ENCODE measurements at places on chromosomes 5 and 9. TPM values are rescaled to one million over a fixed set of nuclear protein-coding genes. Genes with fewer than 3 reads are reported as not detected.

GRCh38 chr9:134040781-134041648 lies 15.7 kb downstream of the BRD3OS start:
- DNase-seq: no peak

- no peak for DNase-seq
These were observed 72.6 kb downstream of the MYO10 start for GRCh38 chr5:16863469-16863946.

Gene SEMA6A
- total RNA-seq: 25.0 TPM

DNA sequence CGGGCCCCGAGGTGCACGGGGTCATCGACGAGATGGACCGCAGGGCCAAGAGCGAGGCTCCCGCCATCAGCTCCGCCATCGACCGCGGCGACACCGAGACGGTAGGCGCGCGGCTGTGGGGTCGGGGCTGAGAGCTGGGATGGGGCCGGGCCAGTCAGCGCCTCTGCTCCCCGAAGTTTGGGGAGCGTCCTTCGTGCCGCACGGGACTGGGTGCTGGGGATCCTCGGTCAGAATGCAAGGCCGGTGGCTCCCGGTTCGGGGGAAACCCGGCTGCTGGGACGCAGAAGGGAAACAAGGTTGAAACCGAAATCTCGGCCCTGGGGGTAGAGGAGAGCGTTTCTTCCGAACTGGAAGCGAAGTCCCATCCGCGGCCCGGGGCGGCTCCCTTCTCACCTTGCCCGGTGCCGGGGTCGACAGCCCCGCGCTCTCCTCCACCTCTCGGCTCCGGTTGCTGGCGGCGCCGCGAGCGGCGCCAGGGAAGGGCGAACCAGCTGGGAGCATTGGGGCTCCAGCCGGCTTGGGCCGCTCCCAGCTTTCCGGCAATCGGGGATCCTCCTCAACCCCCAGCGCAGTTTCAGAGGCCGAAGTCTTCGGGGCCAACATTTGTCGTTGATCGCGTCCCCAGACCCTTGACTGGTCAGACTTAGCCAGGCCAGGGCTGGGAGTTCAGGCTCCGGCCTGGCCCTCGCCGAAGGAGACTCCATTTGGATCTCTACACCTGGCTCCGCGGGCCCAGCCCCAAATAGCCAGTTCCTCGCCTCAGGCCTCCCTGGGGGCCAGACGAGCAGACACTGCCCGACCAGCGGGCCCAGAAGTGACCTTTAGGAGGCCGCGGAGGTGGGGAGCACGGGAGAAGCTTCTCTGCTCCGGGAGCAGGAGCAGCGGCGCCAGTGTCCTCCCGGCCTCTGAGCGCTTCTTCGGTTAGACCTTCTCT lies 1.1 kb downstream of the LHX2 start:
- no peak for DNase-seq

DNA sequence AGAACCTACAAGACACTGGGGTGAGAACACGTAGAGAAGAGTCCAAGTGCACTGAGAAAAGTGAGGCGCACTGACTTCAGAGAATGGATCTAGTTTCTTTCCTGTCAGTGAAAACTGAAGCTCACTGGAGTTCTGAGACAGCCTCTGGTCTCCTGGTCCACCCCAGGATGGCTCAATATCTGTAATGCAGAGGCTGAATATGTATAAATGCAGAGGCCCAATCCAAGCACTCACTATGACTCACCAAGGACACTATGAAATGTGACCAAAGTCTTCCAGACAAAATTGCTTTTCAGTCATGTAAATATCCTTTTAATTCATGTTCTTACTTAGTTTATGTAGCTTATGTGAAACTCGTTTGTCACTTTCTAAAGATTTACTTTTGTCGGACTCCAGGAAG lies 53.8 kb downstream of the NFIB start:
- DNase-seq: no peak

Gene MYOZ3
- total RNA-seq: not detected

- peak; percentile 78 for DNase-seq
These were observed 85.1 kb downstream of the FGF1 start for GRCh38 chr5:142600611-142601358.

Gene SPATA31E1
- total RNA-seq: not detected

- DNase-seq: no peak
These were observed 141.6 kb upstream of the SPEF2 start for GRCh38 chr5:35476036-35476435.

DNA sequence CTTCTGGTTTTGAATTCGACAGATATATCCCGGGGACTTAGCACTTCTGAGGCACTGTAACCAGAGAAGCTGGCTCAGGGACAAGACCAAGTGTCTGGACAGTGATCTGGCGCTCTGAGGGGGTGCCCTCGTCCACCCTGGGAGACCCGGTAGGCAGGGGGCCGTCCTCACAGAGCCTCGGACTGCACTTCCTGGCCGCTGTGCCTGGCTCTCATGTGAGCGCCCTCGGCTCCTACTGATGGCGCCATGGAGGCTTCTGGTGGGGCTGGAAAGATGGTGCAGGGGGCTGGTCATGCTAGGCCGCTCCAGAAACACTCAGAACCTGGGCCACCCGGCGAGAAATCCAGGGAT lies 18.8 kb upstream of the SLC6A3 start:
- DNase-seq: no peak

- no peak for DNase-seq
These were observed 160.5 kb downstream of the BNC2 start for GRCh38 chr9:16709924-16710323.

Gene F12
- not detected for total RNA-seq

Gene SV2C
- total RNA-seq: 0.68 TPM

GRCh38 chr9:24044576-24044975 lies 218.5 kb upstream of the ELAVL2 start:
- DNase-seq: no peak

GRCh38 chr9:87594194-87594593 lies 96.5 kb downstream of the DAPK1 start:
- DNase-seq: no peak

Gene ZNF474
- not detected for total RNA-seq

Gene F2RL1
- total RNA-seq: 0.27 TPM

Gene PCDHGA3
- 2.5 TPM for total RNA-seq

Gene FIBCD1
- total RNA-seq: not detected

Gene PCDHGB3
- total RNA-seq: 9.2 TPM

DNA sequence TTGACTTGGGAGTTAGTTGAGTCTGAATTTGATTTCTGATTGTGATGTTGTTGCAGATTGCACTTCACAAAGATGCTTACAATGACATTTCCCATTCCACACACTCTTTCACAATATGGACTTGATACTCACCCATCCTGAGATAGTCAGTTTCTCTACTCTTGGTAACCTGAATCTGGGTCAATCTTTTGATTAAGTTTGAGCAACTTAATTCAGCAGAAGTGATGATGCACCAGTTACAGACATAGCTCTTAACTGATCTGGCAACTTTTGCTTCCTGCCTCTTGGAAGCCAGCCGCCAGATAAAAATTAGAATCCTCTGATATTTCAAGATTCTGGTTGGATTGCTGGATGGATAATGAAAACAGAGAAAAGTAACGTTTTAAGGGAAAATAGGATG lies 79.7 kb upstream of the OSMR start:
- DNase-seq: no peak

DNA sequence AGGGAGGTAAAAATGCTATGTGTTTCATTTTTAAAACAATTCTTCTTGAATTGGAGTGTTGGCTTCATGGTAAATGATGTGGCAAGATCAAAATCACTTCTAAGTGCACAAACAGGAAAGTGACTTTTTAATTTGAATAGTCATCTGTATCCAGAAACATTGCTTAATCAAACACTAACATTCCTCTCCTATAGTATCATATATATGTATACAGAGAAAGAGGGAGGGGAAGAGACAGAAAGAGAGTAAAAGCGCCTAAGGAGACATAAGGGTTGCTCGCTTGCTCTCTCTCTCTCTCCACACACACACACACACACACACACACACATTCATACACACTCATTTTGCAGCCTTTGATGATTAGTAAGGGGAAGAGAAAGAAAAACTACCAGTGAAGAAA lies 95.4 kb upstream of the PRDM9 start:
- no peak for DNase-seq

Gene GNA14
- total RNA-seq: 29.2 TPM

Gene TAF11L5
- total RNA-seq: not detected

DNA sequence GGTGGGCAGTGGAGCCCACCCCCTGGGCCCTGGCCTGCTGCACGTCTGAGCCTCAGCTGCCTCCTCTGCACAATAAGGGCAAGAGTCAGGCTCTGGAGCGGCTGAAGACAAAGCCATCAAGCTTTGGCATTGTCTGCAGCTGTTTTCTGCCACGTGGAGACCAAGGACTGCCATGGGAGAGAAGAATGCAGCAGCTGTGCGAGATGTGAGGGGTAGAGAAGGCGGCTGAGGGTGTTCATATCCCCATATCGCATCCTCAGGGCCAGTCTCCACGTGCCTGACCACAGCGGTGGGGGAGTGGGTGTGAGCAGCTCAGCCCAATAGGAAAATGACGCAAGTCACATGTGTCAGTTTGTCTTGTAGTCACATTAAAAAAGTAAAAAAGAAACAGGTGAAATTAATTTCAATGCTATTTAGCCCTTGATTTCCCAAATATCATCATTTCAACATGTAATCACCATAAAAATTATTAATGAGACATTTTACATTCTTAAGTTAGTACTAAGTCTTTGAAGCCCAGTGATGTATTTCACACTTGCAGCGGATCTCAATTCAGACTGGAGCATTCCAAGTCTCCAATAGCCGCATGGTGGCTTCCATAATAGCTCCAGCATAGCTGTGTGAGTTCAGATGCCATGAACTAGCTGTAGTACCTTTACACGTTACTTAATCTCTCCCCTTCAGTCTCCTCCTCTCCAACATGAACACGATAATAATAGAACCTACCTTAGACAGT lies 6.6 kb downstream of the C1QTNF2 start:
- no peak for DNase-seq

- DNase-seq: no peak
These were observed 342.6 kb upstream of the CCNH start for GRCh38 chr5:87755360-87755759.

- no peak for DNase-seq
These were observed 128.7 kb upstream of the BOD1 start for GRCh38 chr5:173745123-173745522.

Gene INSL4
- not detected for total RNA-seq

Measured in sigmoid colon (tissue), 7 donors.